ENCODE measurements at places on chromosomes 5 and 9.

DNA sequence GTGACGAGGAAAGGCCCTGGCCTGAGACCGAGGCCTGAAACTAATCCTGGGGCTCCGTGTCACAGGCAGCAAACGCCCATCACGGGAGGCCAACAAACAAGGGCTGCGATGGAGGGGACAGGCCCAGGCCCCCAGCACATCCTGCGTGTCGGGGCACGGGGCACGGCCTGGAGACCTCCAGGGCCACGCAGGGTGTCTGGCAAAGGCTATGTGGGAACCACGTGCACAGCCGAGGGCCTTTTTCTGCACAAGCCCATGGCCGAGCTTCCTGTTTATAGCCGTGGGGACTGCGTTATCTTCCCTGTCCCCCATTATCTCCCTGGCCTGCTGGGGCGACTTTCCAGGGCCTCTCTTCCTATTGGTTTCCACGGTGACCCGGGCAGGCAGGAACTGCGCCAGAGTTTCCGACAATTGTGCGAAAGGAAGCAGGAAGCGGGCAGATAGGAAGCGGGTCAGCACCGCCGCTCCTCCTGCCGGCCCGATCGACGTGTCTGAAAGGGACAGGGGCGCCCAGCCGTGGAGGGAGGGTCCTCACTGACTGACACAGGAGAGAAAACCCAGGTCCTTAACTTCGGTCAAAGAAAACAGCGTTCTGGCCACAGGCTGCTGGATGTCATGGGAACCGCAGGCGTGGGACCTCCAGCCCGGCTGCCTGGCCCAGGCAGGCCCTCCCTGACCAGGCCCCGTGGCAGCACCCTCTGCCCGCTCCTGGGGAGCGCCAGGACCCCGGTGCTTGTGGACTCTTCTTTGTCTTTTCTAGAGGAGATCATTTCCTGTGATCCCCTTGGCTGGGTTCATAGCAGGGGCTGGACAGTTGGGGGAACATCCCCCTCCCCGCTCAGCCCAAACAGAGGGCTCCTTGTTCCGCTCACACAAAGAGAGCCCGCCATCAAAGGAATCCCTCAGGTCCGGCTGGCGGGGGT lies 29.1 kb upstream of the SEC16A start:
- DNase-seq: no peak

DNA sequence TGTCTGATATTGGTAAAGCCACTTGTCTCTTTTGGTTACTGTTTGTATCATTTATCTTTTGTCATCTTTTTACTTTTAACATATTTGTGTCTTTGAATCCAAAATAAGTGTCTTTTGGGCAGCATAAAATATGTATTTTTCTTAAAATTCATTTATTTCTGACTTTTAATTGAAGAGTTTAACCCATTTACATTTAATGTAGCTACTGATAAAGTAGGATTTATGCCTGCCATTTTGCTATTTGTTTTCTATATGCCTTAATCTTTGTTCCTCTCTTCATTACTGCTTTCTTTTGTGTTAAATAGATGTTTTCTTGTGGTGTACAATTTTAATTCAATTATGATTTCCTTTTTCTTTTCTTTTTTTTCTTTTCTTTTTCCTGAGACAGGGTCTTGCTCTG lies 60.9 kb downstream of the ESM1 start:
- DNase-seq: no peak

DNA sequence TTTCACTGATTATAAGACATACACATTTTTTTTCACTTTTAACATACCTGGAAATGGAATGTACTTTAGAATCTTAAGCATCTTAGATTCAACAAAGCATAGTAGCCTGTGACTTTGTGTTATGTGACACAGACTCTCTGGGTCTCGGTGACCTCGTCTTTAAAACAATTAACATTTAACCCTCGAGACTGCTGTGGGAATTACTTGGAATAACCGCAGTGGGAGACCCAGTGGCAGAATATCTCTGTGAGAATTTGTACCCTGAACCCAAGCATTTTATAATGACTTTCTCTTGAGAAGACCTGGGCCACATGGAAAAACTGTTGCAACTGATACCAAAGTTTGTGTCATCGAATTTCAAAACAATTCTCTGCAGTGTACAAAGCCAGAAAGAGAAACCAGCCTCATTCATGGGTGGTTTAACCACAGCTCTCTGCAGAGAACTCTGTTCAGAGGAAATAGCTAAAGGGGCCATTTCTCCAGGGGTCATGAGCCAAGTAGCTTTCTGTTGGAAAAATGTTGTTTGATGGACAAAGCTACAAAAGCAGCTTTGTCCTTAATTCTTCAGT lies 10.0 kb upstream of the RETREG1 start:
- DNase-seq: no peak

DNA sequence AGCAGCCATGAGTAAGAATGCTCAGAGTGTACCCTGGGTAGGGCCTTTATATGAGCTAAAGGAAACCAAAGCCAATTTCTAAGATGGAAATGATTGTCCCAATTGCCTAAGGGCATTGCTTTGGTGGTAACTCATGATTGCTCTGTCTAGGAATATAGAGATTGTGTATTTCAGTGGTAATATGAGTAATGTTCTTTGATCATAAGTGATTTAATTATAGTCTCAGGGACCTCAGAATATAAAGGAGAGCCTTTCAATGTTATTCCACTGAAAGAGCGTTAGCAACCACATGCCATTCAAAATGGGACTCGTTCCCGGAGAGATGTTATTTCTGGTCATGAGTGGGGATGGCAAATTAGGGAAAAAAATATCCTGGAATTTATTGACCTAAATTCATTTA lies 340.5 kb downstream of the ARHGEF28 start:
- no peak for DNase-seq

DNA sequence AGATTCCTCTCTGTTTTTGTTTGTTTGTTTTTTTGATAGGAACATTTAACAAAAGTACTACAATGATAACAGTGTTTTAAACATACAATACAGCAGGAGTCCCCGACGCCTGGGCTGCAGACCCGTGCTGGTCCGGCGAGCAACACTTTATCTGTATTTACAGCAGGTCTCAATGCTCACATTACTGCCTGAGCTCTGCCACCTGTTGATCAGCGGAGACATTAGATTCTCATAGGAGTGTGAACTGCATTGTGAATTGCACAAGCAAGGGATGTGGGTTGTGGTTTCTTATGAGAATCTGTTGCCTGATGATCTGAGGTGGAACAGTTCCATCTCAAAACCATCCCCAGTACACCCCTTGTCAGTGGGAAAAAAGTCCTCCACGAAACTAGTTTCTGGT lies 1068.5 kb upstream of the CDH10 start:
- no peak for DNase-seq

DNA sequence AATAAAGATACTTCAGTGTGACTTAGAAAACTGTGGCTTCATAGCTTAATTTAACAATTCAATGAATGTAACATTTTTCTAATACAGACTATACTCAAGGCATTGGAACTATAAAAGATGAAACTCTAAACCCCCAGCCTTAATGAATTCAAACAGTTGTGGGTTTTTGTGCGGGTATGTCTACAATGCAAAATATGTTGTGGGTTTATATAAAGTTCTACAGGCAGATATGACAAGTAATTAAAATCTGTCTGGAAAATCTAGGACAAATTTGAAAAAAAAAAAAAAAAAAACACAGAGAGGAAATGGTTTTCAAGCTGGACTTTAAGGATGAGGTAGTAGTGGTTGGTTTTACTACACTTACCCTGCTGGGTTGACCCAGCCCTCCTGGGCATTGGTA lies 467.5 kb upstream of the TLE4 start:
- DNase-seq: no peak

DNA sequence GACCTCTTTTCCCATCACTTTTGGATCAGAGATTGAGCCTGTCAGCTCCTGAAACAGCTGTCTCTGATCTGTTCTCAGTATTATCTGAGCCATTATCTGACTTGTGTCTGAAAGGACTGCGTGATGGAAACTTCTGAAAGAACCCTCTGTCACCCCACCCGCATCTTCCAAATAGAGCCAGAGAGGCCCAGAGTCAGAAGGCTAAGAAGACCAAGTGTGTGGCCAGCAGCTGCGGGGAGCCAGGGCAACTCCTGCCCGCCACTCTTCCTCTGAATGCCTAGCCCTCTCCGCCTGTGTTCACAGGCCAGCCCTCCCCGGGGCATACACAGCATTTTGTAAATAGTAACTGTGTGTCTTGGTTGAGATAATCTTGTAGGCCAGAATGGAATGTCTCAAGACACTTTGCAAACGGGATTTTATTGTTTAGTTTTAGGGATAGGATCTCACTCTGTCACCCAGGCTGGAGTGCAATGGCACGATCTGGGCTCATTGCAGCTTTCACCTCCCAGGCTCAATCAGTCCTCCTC lies 92.7 kb downstream of the AOPEP start:
- no peak for DNase-seq

DNA sequence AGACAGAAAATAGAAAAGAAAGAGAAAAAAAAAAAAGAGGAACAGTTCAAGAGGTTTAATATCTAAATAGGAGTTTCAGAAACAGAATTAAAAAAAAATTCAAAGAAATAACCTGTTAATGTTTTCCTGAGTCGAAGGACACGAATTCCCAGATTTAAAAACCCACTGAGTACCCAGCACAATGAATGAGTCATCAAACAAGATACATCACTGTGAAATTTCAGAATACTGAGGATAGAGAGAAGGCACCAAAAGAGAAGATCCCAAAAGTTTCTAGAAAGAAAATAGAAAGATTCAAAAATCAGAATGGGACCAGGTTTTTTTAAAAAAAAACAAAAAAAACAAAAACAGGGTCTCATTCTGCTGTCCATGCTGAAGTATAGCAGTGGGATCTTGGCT lies 8.8 kb downstream of the CDO1 start:
- DNase-seq: no peak

GRCh38 chr9:36825179-36825578 lies 208.9 kb downstream of the PAX5 start:
- DNase-seq: peak; percentile 23

- DNase-seq: no peak
These were observed 119.8 kb downstream of the TENT4A start for GRCh38 chr5:6832994-6833393.

GRCh38 chr9:78030296-78030552 lies 1.4 kb downstream of the GNAQ start:
- DNase-seq: no peak

DNA sequence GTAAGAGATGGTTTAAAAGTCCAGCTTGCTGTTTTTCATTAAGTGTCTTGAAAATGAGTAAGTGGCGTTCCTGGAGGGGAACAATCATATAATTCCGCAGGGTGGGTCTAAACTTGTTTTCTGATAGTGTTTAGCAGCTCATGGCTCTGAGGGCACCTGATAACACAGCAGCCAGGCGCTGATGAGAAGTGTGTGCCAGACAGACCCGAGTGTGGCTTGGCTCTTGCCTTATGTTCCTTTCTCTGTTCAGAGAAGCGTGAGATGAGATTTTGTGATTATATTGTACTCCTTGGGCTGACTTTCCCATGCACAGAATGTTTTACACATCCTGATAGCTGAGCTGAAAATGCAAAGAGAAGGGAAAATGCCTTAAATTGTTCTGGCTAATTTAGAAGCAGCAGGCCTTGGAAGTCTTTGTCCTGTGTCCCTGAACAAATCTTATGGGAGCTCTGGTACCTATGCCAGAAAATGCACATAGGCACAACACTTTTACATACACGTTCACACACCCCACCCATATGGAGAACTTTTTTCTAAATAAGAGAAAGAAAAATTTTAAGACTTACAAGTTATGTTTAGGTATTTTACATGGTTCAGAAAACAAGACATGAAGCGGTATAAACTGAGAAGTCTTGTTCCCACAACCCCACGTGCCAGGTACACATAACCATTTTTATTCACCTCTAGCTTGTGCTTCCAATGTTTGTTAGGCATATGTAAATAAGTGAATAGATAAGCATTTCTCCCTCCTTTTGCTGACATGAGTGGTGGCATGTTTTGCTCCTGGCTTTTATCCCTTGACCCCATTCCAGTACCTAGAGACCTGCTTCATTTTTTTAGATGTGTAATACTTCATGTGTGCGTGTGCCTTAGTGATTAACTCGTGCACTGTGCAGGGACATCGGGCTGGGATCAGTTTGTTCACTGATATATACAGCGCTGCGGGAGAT lies 152.2 kb upstream of the OTULINL start:
- DNase-seq: no peak

GRCh38 chr9:137918331-137919094 lies 40.9 kb downstream of the CACNA1B start:
- DNase-seq: no peak

DNA sequence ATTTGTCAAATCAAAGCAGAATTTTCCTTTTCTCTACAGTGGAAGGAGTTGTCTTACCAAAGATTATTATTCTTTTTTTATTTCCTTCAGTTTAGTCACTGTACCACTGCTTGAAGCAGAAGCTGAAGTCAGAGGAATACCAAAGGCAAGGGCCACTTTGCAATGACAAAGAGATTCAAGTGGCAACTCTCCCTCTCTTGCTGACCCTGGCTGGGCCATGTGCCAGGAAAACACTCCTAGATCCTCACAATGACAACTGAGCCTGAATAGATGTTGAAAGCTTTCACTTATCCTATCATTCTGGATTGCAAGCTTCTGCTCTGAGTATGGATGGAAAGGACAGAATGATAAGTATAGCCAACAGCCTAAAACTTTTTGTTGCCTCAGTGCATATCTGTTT lies 618.3 kb downstream of the NR2F1-AS1 start:
- no peak for DNase-seq

- DNase-seq: no peak
These were observed 315.9 kb upstream of the RPS23 start for GRCh38 chr5:82594097-82594496.

- DNase-seq: no peak
These were observed 150.1 kb upstream of the ADAMTS16 start for GRCh38 chr5:4990017-4990416.

DNA sequence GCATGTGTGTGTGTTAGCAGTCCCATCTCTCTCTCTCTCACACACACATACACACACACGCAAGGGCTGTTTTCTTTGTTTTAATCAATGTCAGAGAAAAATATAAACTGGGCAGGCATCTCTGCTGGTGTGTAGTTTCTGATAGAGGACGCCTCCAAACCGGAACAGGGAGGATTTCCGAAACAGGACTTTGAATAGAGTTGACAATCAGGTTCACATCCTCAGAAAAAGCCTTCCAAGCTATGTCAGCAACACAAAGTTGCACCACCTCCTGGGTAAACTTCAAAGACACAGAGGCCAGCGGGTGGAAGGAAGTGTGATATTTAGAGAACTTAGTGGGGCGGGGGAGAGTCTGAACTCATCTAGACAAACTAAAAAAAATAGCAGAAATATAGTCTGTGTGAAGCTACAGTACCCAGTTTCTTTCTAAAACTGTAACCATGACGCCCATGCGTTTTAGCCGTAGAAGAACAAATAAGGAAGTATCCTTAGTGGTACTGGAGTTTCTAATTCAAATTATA lies 1.2 kb downstream of the ST8SIA4 start:
- DNase-seq: peak; percentile 62

All from left forelimb (tissue), 1 donor.